Islet precursor cell (in vitro differentiated cells): ENCODE measurements at places on chromosomes 4 and X.
A peak's percentile ranks its signal among the peaks of the same experiment; 100 is the strongest.

DNA sequence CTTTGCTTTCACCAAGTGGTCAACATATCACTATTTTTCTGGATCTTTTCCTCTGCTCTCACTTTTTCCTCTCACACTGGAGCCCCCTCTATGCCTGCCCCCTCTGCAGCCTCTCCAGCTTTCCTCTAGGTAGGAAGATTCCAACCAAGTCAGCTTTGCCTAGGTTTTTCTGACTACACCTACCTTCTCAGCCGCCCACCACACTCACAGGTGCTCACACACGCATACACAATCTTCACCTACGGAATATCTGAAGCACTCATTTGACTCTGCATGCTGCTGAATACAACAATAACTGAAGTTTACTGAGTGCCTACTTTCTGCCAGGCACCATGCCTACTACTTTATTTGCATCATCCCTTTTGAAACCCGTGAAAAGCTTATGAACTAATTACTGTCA lies 328.0 kb downstream of the PPP3CA start:
- DNase-seq = no peak

GRCh38 chr4:3803475-3803847 lies 37.3 kb downstream of the ADRA2C start:
- no peak for DNase-seq

- DNase-seq = no peak
Measured at GRCh38 chrX:85907316-85907715, 140.0 kb downstream of the CHM start.

DNA sequence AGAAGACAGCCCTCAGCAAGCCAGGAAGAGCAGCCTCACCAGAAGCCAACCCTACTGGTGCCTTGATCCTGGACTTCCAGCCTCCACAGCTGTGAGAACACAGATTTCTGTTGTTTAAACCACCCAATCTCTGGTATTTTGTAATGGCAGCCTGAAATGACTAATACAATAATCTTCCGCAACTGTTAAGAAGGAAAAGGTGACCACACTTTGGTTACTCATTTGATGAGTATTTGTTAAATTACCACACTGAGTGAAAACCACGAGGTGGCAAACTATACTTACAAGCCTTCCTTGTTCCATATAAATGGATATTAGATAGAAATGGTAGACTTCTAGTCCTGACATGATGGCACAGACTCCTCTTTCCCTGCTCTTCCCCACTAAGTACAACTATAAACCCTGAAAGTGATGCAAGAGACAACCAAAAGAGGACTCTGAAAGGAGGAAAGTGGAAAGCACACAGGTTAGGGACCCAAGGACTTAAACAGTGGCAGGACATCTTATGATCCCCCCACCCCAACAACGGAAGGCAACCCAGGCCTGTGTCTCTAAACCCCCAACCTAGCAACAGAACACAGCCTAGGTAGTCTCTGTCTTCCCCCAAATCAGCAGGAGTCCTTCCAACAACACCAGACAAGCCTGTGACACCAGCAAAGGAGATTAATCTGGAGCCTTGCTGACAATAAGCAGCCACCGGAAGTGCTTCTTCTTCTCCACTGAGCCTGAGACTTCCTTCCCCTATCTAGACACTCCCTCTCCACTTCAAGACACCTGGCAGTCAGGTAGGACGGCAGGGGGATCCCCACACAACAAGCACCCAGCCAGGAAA lies 12.3 kb downstream of the ZNF182 start:
- no peak for DNase-seq

DNA sequence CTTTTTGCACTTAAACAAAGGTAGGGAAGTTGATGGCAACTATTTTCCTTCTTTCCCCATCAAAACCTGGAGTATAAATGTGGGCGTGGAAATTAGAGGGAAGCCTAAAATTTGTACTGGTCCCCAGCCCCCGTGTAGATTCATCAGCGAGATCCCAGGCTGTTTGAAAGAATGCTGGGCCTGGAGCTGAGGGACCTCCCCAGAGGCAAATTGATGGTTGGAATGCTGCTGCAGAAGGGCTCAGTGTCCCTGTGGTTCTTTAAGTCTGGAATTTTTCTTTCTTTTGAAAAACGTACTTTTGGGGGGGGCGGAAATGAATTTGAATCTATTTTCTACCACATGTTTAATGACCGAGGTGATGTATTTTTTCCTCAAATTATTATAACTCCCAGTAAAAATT lies 197.2 kb downstream of the CBR4 start:
- DNase-seq = peak; percentile 88

GRCh38 chrX:29926056-29926455 lies 289.3 kb upstream of the MAGEB2 start:
- no peak for DNase-seq

DNA sequence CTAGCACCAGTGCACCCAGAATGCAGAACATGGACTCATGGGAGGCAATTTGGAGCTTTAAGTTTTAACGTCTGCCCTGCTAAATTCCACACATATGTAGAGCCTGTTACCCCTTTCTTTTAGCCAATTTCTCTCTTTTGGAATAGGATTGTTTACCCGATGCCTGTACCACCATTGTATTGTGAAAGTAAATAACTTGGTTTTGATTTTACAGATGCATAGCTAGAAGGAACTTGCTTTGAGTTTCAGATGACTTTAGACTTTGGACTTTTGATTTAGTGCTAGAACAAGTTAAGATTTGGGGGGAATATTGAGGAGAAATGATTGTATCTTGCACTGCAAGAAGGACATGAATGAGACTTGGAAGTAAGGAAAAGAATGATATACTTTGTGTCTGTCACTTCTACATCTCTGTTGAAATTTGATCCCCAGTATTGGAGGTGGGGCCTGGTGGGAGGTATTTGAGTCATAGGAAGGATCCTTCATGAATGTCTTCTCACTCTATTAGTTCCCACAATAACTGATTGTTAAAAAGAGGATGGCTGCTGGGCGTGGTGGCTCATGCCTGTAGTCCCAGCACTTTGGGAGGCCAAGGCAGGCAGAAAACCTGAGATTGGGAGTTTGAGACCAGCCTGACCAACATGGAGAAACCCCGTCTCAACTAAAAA lies 794.8 kb upstream of the LCORL start:
- DNase-seq = no peak

DNA sequence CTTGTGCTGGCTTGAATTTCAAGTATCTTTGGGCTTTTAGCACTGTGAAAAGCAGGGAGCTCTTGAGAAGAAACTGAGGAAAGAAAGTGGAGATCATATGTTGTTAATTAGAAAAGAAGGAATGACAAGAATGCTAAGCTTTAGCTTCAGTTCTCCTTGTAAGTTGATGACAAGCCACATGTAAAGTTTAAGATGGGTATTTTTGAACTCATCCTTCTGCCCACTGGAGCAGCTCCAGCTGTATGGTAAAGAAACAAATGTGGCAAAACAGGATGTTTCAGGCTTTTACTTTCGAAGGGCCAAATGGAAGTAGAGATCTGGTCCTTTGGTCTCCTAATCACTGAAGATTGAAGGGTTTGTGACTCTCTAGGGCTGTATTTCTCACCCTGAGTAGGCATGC lies 137.8 kb downstream of the GUCY2F start:
- no peak for DNase-seq

- DNase-seq = no peak
Measured at GRCh38 chr4:179728305-179728704, 2286.1 kb upstream of the AGA start.

- DNase-seq = no peak
Measured at GRCh38 chrX:10310511-10310910, 153.7 kb downstream of the CLCN4 start.

- no peak for DNase-seq
Measured at GRCh38 chrX:122941806-122942205, 242.3 kb upstream of the GRIA3 start.

DNA sequence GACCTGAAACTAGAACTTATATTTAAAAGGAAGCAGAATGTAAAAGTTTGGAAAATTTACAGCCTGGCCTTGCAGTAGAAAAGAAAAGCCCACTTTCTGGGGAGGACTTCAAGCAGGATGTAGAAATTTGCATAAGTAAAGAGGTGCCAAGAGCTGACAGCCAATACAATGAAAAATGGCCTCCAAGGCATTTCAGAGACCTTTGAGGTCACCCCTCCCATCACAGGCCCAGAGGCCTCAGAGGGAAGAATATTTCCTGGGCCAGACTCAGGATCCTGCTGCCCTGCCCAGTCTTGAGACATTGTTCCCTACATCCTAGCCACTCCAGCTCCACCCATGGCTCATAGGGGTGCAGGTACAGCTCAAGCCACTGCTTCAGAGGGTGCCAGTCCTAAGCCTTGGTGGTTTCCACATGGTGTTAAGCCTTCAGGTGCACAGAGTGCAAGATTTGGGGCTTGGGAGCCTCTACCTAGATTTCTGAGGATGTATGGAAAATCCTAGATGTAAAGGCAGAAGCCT lies 518.9 kb upstream of the INTU start:
- DNase-seq = no peak
